ENCODE measurements at places on chromosomes 2 and 18. TPM values are rescaled to one million over a fixed set of nuclear protein-coding genes. Genes with fewer than 3 reads are reported as not detected.

DNA sequence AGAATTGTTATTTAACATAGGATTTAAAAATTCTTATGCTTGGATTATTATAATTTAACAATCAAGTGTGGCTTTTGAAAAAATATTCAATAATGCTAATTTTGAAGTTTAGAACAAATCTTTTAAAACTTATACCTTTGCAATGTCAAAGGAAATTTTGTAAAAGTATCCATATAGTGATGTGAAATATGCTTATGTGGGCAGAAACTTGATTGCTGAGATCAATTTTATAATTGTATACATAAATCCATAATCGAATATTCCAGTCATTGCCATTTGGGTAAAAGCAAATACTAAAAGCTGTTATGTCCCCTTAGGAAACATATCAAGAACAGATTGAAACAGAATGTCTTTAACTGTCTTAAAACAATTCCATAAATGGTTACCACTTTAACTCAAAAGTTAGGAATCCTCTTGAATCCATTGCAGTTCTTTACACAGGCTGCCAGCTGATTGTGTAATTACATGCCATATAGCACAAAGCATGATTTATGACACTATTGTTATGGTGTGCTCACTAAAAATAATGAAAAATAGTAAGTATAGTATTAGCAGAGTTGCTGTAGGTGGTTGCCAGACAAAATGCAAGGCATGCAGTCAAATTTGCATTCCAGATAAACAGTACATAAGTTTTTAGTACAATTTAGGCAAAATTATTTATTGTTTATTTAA, 24.2 kb downstream of the PLCL1 start:
- H3K27ac ChIP-seq = no peak overlapping the region
- H3K4me1 ChIP-seq = no peaks in the 10 kb centered on the region
- no peaks in the 10 kb centered on the region for H3K36me3 ChIP-seq
- no peaks in the 10 kb centered on the region for H3K27me3 ChIP-seq
- H3K4me3 ChIP-seq = no peak overlapping the region

Gene SLC16A14
- total RNA-seq = 2.4 TPM

Gene ZNF804A
- total RNA-seq = 2.4 TPM

Gene PLA2R1
- total RNA-seq = not detected

DNA sequence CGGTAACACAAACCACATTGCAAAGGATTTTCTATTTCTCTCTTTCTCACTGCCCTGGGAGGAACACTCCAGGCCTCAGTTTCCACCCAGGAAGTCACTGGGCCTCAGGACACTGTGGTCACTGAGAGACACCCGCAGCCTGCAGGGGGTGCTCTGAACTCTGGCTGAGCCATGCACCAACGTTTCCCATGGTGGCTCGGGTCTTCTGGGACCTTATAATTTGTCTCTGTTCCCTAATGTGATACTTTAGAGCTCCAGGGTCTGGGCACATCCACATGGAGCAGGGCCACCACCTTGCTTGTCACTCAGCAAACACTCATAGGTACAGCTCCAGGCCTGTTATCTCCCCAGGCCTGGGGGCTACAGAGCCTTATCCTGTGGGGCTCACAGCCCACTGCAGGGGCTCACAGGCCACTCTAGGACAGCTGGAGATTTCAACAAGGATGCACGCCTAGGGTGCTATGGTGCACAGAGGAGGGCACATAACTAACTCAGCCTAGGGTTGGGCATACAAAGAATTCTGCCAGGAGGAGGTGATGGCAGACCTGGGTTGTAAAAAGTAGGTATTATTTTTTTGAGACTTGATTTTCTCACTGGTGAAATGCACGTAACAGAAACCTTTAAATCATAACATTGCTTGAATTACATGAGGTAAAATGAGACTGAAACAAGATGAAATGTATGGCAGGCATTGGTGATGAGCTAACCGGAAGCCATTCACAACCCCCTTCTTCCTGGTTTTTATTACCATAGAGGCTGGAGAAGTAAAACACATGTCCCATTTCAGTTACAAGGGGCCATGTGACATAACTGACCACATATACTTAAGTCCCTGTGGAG, 3.0 kb upstream of the HS1BP3 start:
- H3K27me3 ChIP-seq = peaks cover 4% of the 10 kb centered on the region
- DNase-seq = no peak
- no peak overlapping the region for H3K27ac ChIP-seq
- no peak overlapping the region for H3K4me3 ChIP-seq
- no peaks in the 10 kb centered on the region for H3K36me3 ChIP-seq
- peaks cover 26% of the 10 kb centered on the region for H3K4me1 ChIP-seq

DNA sequence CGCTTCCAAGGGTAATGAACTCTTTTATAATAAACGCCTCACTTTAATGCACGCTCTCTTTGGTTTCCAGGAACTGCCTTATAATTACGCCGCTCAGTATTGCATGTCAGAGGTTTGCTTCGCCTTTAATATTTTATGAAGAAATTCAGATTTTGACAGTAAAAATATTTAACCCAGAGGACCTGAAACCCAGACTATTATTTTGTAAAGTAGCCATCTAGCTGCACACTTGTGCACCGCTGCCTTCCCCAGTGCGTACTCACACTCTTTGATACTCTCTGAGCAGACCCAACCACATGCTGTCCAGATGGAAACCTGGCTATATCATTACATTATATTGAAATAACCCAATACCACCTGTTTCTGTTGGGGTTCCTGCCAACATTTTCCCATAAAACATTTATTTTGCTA, 270.1 kb downstream of the C1D start:
- no peaks in the 10 kb centered on the region for H3K4me1 ChIP-seq
- H3K4me3 ChIP-seq = no peak overlapping the region
- H3K27ac ChIP-seq = no peak overlapping the region
- no peak for DNase-seq

- H3K36me3 ChIP-seq = no peaks in the 10 kb centered on the region
- H3K4me1 ChIP-seq = no peaks in the 10 kb centered on the region
- H3K4me3 ChIP-seq = no peak overlapping the region
- no peaks in the 10 kb centered on the region for H3K27me3 ChIP-seq
These were observed 68.5 kb upstream of the OSR1 start for GRCh38 chr2:19426941-19427340.

GRCh38 chr18:53819174-53819573, 405.3 kb downstream of the MBD2 start:
- H3K27ac ChIP-seq = no peak overlapping the region
- H3K4me1 ChIP-seq = no peaks in the 10 kb centered on the region
- no peak overlapping the region for H3K4me3 ChIP-seq

GRCh38 chr2:1674766-1675397, 69.4 kb downstream of the PXDN start:
- H3K27ac ChIP-seq = no peak overlapping the region
- H3K36me3 ChIP-seq = no peaks in the 10 kb centered on the region
- no peak for DNase-seq
- H3K4me1 ChIP-seq = no peaks in the 10 kb centered on the region
- H3K4me3 ChIP-seq = no peak overlapping the region
- H3K27me3 ChIP-seq = no peaks in the 10 kb centered on the region

GRCh38 chr2:14120376-14120775, 512.1 kb upstream of the LRATD1 start:
- H3K4me3 ChIP-seq = no peak overlapping the region
- H3K27ac ChIP-seq = no peak overlapping the region
- H3K4me1 ChIP-seq = no peaks in the 10 kb centered on the region
- no peaks in the 10 kb centered on the region for H3K27me3 ChIP-seq
- no peak for DNase-seq

Gene ZNF236
- total RNA-seq = 39.5 TPM

Gene RNU2-63P
- total RNA-seq = 8.9 TPM

Gene NCKAP5
- not detected for total RNA-seq

Gene TLX2
- not detected for total RNA-seq

- no peak for DNase-seq
- H3K4me1 ChIP-seq = no peaks in the 10 kb centered on the region
- H3K36me3 ChIP-seq = peaks cover 56% of the 10 kb centered on the region
- H3K4me3 ChIP-seq = no peak overlapping the region
- no peak overlapping the region for H3K27ac ChIP-seq
These were observed 80.9 kb downstream of the SMC6 start for GRCh38 chr2:17672583-17673317.

Gene B3GNT7
- total RNA-seq = 14.3 TPM

- no peak for DNase-seq
- no peak overlapping the region for H3K27ac ChIP-seq
- H3K36me3 ChIP-seq = peaks cover 2% of the 10 kb centered on the region
- no peaks in the 10 kb centered on the region for H3K4me1 ChIP-seq
These were observed 36.6 kb downstream of the DARS1 start for GRCh38 chr2:135948642-135949355.

Gene DCDC2C
- total RNA-seq = not detected

Gene PROKR1
- not detected for total RNA-seq

Gene MDH1B
- 0.34 TPM for total RNA-seq

Gene HOXD3
- not detected for total RNA-seq

DNA sequence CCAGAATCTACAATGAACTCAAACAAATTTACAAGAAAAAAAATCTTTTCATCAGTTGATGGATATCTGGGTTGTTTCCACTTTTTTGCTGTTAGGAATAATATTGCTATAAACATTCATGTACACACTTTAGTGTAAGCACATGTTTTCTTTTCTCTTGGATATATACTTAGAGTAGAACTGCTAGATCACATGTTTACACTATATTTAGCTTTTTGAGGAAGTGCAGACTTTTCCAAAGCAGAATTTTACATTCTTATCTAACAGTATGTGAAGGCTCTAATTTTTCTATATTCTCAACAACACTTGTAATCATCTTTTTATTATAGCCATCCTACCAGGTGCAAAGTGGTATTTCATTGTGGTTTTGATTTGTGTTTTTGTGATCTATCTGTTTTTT, 103.6 kb upstream of the RMP24 start:
- no peaks in the 10 kb centered on the region for H3K4me1 ChIP-seq
- H3K27me3 ChIP-seq = no peaks in the 10 kb centered on the region

DNA sequence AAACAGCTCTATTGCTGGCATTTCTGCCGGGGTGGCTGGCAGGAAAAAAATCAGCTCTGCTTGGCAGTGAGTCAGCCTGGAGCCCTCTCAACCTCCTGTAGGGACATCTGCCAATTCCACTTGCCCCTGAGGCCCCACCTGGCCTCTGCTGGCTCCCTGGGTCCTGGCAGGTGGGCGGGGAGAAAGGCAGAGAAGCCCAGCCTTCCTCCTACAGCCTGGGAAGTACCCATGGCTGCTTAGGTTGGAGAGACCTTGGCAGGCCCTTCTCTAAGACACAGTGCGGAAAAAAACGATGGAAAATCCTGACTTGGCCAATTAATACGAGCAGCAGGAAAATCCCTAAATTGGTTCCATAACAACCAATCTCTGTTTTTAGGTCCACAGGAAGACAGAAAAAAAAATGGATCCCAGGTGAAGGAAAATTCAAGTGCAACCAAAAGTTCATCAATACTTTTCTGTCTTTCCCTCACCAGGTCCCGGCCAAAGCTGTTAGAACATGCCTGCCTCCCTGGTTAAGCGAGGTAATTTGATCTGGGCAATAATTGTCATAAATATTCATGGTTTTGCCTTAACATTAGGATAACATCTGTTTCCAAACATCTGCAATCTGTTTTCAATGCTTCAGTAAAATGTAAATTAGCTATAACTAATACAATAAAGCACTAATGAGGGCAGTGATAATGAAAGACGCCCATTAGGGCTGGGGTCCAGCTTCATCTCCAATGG, 245.9 kb downstream of the TFCP2L1 start:
- H3K27ac ChIP-seq = no peak overlapping the region
- H3K36me3 ChIP-seq = no peaks in the 10 kb centered on the region
- H3K27me3 ChIP-seq = no peaks in the 10 kb centered on the region
- no peak overlapping the region for H3K4me3 ChIP-seq
- H3K4me1 ChIP-seq = no peaks in the 10 kb centered on the region

- no peak overlapping the region for H3K4me3 ChIP-seq
- no peaks in the 10 kb centered on the region for H3K27me3 ChIP-seq
- H3K36me3 ChIP-seq = no peaks in the 10 kb centered on the region
- DNase-seq = no peak
- no peaks in the 10 kb centered on the region for H3K4me1 ChIP-seq
- H3K27ac ChIP-seq = no peak overlapping the region
These were observed 36.7 kb upstream of the ST8SIA5 start for GRCh38 chr18:46793565-46793964.

DNA sequence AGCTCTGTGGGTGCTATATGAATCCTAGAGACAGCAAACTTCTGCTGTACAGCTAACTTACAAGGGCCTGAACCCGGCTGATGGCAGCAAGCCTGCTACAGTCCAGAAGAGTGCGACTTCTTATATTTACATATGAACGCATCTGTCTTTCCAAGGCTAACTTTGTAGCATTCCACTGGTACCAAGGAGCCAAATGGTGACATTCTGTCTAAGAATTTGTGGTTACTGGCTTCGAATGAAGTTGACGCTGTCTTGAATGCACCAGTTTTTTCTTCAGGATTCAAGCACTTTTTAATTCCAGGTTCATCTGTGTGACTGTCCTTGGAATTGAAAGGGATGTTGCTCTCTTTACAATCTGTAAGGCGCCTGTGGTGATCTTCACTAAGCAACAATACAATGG, 42.4 kb downstream of the THUMPD2 start:
- no peaks in the 10 kb centered on the region for H3K4me1 ChIP-seq
- H3K4me3 ChIP-seq = no peak overlapping the region
- H3K27me3 ChIP-seq = no peaks in the 10 kb centered on the region
- peaks cover 45% of the 10 kb centered on the region for H3K36me3 ChIP-seq

DNA sequence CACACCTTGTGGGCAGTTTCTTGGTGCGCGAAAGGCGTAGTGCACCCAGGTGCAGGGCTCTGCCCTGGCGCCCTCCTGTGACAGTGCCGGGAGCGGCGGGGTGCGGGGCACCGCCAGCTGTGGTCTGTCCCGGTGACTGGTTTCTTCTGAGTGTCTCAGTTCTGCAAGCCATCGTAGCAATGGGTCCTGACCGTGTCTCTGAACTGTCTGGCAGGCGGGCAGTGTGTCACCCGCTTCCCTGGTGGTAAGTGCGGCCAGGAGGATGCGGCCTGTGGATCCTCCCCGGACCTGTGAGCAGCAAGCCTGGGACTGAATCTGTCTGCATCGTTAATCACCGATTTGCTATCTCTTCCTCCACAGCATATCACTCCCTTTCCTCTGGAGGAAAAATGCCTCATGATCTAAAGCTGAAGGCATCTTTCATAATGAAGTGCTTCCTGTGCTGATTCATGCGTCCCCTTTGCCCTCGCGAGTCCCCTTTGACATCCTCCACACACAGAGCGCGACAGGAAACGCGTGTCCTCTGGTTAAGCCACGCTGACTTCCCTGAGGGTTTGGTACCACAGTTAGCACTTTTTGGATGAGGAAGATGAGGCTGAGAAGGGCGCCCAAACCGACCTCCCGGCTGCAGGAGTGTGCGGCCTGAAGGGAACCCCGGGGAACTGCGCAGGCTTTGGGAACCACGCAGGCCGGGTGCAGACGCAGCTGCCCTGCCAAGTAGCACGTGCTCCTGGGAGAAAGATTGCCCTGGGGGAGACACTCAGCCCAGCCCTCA, 416.0 kb upstream of the HS6ST1 start:
- peak; percentile 35 for DNase-seq
- H3K4me1 ChIP-seq = peaks cover 19% of the 10 kb centered on the region
- no peak overlapping the region for H3K4me3 ChIP-seq
- no peak overlapping the region for H3K27ac ChIP-seq
- H3K27me3 ChIP-seq = peaks cover 8% of the 10 kb centered on the region
- H3K36me3 ChIP-seq = no peaks in the 10 kb centered on the region

DNA sequence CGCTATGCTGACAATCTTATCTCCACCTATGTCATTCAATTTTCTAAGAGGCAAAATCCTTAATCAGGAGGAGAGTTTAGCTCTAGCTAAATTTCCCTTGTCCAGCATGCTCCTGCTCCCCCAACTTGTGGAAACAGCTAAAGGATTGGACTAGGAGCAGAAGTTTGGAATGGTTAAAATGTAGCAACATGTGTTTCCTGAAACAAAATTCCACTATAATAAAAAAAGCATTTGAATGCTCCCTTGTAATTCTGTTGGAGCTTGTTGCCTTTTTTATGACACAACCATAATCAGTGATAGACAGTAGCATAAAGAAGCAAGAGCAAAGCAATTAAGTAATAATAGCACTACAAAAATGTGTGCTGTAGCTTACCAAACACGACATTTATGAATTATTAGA, 6.9 kb downstream of the ACTR3 start:
- no peaks in the 10 kb centered on the region for H3K27me3 ChIP-seq
- no peak for DNase-seq
- peaks cover 72% of the 10 kb centered on the region for H3K4me1 ChIP-seq
- no peak overlapping the region for H3K4me3 ChIP-seq
- peak overlapping the region; percentile 69 for H3K27ac ChIP-seq
